Stimulated activated CD8-positive, alpha-beta memory T cell treated with anti-CD3 and anti-CD28 coated beads, Interleukin-7, amount 100 ng/mL, for 48 hours (primary cell): ENCODE measurements at places on chromosomes 5 and 9.
A peak's percentile ranks its signal among the peaks of the same experiment; 100 is the strongest.

- no peak for DNase-seq
Measured at GRCh38 chr9:93324191-93324834, 127.2 kb upstream of the FAM120A start.

- no peak for DNase-seq
Measured at GRCh38 chr5:131396015-131396414, 132.2 kb downstream of the CDC42SE2 start.

GRCh38 chr5:38208782-38209378, 49.5 kb upstream of the EGFLAM start:
- no peak for DNase-seq

DNA sequence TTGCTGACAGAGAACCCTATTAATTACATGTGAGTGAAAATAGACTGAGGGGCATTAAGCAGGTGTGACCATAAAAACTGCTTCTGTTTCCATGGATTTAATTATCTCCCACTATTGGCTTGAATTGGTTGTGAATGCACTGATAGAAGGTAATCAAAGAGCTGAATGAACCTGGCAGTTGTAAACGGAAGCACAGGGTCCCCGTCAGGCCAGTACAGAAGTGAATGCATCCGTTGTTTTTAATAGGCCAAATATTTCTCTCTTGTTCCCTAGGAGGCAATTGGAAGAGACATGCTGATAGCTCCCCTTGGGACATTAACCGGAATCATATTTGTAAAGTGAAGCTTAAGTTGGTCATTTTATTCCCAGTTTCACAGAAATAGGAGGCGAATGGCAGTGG, 147.0 kb downstream of the CAVIN4 start:
- no peak for DNase-seq

- DNase-seq: no peak
Measured at GRCh38 chr5:127013407-127013806, 17.0 kb downstream of the MARCHF3 start.

DNA sequence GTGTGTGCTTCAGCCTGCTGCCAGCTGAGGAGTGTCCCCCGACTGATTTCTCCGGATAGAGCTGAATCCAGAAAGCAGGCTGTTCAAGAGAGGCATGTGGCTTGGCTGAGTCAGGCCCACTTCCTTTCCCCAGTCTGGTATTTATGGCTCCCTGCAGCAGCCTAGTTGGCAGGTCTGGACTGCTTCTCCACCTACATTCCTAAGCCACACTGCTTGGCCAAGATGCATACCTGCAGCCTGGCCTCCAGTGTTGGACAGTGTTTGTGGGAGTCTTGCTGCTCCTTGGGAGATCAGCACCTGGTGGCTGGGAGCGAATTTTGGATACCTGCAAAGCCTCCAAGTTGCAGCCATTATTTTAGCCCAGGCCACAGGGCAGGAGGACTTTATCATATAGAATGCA, 670.8 kb downstream of the ACTL7B start:
- no peak for DNase-seq

DNA sequence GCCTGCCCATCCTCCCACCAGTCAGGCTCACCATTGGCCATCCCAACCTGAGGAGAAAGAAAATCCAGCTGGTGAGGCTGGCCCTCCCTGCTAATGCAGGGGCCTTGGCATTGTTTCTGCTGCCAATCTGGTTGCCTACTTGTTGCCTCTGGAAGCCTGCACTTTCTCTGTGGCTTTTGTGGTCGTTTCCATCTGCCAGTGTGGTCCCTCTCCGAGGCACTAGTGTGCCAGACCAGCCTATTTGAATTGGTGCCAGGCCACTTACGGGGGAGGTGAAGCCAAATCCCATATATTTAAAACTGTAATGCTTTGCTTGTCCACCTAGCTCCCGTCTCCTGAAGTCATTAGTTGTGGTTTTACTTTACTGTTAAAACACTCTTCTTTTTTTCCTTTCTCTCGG, 213.4 kb upstream of the ADAMTSL1 start:
- DNase-seq: no peak

DNA sequence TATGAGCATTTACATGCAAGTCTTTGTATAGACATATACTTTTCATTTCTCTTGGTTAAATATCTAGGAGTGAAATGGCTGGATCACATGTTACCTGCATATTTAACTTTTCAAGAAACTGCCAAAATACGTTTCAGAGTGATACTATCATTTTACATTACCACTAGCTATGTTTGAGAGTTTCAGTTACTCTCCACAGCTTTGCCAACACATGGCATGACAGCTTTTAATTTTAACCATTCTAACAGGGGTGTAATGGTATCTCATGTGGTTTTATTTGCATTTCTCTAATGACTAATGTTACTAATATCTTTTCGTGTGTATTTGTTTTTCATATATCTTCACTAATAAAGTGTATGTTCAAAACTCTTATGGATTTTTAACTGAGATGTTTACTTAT, 99.8 kb downstream of the DTWD2 start:
- DNase-seq: no peak

DNA sequence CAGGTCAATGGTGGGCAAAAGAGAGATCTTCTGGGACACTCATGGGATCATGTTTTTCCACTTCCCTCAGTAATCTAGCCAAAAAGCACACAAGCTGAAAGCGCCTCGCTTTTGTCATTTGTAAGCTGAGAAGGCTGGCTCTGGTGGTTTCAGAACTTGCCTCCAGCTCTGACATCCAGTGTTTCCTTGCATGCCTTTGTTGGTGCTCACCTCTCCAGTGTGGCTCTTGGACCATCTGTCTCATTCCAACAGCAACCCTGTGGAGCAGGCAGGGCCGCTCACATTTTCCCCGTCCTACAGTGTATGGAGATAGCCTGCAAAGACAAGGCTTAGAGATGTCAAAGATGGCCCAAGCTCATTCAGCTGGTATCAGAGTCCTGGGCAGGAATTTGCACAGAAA, 160.8 kb upstream of the KLF4 start:
- DNase-seq: no peak

GRCh38 chr9:136399176-136400037, 563 bp downstream of the SNAPC4 start:
- peak; percentile 15 for DNase-seq

GRCh38 chr5:95070453-95070852, 214.4 kb downstream of the MCTP1 start:
- no peak for DNase-seq

DNA sequence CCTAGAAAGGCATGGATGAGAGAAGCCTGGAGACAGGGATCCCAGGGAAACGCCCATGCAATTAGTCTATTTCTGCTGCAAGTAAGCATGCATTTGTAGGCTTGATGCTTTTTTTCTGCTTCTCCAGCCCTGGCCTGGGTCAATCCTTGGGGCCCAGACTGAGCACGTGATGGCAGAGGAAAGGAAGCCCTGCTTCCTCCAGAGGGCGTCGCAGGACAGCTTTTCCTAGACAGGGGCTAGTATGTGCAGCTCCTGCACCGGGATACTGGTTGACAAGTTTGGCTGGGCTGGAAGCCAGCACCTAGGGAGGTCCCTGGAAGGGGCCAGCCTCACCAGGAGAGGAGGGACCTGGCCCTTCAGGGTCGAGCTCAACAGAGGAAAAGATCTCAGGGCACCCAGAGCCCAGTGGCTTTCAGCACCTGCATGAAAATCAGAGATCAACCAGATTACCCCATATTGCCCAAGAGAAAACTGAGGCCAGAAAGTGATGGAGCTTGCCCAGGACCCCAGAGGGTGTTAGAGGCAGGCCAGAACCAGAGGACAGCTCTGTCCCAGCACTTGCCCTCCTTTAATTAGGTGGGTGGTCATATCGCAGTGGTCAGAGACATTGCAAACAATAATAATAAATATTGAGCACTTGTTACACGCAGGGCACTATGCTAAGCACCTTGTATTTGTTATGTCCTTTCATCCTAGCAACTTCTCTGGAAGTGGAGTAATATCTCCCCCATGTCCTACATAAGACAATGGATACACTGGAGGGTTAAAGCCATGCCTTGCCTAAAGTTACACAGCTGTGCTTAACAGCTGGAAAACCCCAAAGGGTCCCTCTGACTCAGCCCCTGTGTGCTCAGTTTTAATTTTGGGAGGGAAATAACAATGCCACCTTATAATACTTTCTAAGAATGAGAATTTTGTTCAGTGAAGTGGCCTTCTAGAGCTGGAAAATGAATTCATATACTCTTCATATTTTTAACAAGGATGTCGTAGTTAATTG, 67.1 kb downstream of the KLF4 start:
- peak; percentile 3 for DNase-seq

- DNase-seq: no peak
Measured at GRCh38 chr9:125479846-125480615, 218.4 kb downstream of the GAPVD1 start.

- no peak for DNase-seq
Measured at GRCh38 chr5:161966564-161966963, 101.0 kb upstream of the GABRG2 start.

- DNase-seq: no peak
Measured at GRCh38 chr9:127761491-127761956, 16.9 kb downstream of the SH2D3C start.

DNA sequence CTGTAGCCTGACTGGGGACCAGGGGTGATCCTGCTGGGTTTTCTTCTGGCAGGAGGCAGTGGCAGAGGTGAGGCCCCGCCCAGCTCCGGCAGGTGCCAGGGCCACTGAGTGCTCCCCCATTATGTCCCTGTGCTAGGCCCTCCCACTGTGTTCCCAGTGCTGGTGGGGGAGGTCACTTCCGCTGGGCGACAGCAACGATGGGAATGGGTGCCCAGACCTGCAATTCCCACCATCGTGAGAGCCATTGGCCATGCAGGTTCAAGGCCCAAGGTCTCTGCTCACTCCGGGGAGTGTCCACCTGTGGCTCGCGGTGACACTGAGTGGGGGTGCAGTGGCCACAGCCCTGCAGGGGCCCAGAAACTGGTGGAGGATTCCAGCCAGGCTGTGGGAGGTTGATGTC, 98.6 kb downstream of the RXRA start:
- no peak for DNase-seq

DNA sequence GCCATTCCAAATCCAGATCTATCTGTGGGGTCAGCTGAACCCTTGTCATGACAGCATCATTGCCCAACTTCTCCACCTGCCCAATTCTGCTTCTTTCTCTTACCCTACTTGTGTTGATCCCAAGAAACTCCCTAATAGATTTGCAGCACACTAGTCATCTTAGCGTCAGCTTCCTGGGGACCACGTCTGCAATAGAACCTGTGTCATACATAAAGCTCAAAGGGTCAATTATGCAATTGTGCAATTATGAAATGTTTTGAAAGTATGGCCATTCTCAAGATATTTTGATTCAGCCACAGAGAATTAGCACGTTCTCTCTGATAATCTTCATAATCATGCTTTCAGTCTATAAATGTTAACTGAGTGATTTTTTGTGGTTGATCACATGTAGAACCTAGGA, 87.4 kb upstream of the PAPPA start:
- DNase-seq: no peak

- no peak for DNase-seq
Measured at GRCh38 chr9:110897943-110898342, 140.3 kb downstream of the LPAR1 start.

DNA sequence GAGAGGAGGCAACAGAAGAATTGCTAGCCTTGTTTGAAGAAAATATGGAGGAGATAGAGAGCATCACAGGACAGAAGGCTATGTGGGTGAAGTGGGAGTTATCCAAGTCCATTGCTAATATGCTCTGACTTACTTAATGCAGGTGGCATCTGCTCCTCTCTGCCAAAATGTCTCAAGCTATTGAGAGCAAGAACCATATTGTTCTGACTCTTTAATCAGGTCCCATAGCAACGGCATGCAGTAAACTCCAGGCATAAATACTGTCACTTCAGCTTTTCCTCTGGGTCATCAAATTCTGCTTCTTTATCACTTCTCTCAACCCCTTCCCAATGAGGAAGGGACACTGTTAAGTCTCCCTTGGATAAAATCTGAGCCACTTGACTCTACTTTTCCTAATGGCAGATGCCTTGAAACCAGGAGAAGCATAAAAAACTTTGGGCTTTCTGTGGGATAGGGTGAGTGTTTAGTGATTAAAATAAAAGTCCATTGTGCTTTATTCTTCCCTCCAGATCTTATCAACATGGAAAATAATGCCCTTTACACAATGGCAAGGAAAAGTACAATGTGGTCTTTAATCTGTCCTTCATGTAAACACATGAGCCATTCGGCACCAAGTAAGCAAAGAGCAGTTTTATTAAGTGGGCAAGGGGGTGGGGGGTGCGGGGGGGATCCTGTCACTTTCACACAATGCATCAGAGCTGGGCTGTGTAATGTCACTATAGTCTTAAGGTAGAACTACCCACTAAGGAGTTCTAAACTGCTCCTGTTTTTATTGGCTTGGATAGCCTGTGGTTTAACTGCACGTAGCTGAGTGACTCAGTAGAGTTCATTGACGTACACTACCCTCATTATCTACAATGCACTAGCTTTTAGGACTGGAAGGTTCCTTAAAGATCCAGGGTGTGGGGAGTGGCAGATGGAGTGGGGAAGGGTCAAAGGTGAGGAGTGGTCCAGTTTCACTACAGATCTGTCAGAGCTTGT, 71.0 kb upstream of the TARS1 start:
- no peak for DNase-seq

GRCh38 chr9:135305546-135306180, 173.9 kb upstream of the PPP1R26 start:
- DNase-seq: no peak

- DNase-seq: no peak
Measured at GRCh38 chr9:37309136-37309535, 113.4 kb upstream of the GRHPR start.

GRCh38 chr5:100550531-100551051, 15.4 kb downstream of the FAM174A start:
- DNase-seq: no peak

DNA sequence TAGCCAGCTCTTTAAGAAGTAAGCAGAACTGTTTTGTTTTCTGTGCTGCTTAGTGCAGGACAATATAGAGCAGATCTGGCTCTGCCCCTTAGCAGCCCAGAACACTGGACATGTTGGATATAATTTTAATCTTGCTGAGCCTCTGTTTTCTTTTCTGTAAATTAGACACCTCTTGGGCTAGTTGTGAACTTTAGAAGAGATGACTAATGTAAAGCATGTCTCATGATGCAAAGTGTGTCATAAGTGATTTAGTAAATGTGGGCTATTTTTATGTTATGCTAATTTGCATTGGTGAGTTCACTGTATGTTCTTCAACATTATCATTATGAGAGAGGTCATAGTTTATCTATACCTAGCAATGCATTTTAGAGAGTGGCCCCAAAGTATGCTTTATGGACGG, 156.1 kb upstream of the ADAMTSL1 start:
- no peak for DNase-seq

- no peak for DNase-seq
Measured at GRCh38 chr5:59715228-59715627, 178.3 kb downstream of the PDE4D start.

DNA sequence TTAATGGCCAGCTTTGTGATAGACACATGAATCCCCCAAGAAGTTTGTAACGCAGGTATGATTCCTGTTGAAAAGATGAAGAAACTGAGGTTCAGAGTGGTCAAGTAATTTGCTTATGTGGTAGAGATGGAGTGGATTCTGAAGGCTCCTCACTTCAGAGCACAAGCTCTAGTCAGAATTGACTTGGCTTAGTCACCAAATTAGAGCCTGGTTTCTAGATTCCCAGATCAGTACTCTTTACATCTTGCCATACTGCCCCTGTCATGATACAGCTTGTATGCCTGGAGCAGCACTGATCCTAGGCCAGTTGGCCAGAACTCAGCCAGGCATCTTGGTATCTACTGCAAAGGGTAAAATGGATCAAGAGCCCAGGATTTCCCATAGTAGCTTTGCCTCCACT, 284.4 kb upstream of the RFX3 start:
- DNase-seq: no peak
